Thymus (tissue), 14 donors: ENCODE measurements at places on chromosomes 2 and 18.

GRCh38 chr2:149224543-149224942 lies 105.8 kb upstream of the LYPD6 start:
- DNase-seq, result no peak

DNA sequence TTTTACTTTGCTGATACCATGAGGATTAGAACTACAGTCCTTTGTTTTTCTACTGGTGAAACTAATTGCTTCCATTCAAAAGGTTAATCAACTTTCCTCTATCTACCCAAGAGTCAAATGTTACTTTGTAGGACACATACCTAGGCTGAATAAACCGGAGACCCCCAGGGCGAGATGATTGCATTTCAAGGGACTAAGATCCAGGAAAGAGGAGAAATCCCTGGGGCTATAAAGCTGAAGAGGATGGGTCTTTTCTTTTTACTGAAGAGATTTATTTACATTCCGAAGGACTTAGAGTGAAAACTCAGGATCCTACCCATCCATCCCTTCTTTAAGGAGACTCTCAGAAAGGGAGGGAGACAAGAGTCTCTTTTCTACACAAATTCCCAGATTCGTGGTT lies 331.9 kb downstream of the CDH19 start:
- DNase-seq, result no peak

GRCh38 chr2:8380026-8380425 lies 301.8 kb upstream of the ID2 start:
- DNase-seq, result no peak

GRCh38 chr18:13269521-13270011 lies 51.0 kb downstream of the LDLRAD4 start:
- no peak for DNase-seq

GRCh38 chr2:44748-45341 lies 1.5 kb downstream of the FAM110C start:
- DNase-seq, result no peak

- no peak for DNase-seq
These were observed 165.5 kb downstream of the HDAC4 start for GRCh38 chr2:239235311-239235710.

GRCh38 chr2:191184457-191184856 lies 33.7 kb upstream of the STAT4 start:
- DNase-seq, result no peak

- no peak for DNase-seq
These were observed 899 bp upstream of the GFPT1 start for GRCh38 chr2:69387770-69388481.

GRCh38 chr2:202118168-202118567 lies 45.1 kb downstream of the KIAA2012 start:
- no peak for DNase-seq

GRCh38 chr2:122423934-122424333 lies 668.5 kb downstream of the TSN start:
- no peak for DNase-seq

GRCh38 chr2:70852824-70853223 lies 17.2 kb upstream of the CD207 start:
- DNase-seq, result no peak

- DNase-seq, result no peak
These were observed 32.3 kb downstream of the CYP26B1 start for GRCh38 chr2:72115110-72116080.

DNA sequence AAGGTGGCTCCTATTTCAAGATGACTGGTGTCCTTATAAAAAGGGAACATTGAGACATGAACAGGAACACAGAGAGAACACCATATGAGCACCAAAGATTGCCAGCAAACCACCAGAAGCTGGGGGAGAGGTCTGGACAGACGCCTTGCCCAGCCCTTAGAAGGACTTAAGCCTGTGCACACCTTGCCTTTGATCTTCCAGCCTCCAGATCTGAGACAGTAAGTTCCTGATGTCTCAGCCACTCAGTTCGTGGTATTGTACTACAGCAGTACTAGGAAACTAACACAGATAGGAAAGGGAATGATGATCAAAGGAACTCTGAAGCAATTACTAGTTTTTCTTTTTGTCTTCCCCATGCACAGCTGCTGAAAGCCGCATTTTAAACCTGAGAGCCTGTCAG lies 137.3 kb upstream of the FHL2 start:
- DNase-seq, result no peak

GRCh38 chr2:216657980-216658379 lies 24.8 kb downstream of the IGFBP2 start:
- no peak for DNase-seq

GRCh38 chr18:80143881-80144280 lies 34.8 kb downstream of the ADNP2 start:
- DNase-seq, result no peak

DNA sequence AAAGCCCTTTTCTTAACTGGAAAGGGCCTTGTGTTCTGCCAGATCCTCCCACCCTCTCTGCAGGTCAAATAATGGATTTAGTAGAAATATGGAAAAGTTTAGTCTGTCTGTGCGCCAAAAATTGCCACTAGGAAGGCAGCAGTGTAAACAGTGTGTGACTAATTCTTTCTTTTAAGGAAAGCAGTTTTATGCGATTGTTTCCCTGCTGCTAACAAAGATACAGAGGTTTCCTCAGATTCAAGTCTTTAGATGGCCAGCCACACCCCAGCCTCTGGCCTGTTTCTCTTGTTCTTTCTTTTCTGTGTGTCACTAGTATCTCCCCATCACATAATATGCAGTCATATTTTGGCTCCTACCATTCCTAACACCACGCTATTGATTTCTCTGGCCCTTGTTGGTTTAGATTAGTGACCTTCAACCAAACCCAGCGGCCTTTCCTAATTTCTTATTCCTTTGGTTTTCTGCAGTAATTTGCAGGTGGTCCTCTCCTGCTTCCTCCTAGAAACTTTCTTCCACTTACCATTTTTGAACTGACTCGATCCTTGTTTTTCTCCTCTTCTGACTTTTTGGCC lies 157.4 kb downstream of the LTBP1 start:
- no peak for DNase-seq

- DNase-seq, result no peak
These were observed at the start of gene SLC9A2 for GRCh38 chr2:102619414-102620319. SLC9A2 (plus strand) TSS chr2:102619553; CDS start chr2:102619849, 296 bp downstream.

- DNase-seq, result no peak
These were observed 141.2 kb upstream of the TACR1 start for GRCh38 chr2:75340560-75340959.

DNA sequence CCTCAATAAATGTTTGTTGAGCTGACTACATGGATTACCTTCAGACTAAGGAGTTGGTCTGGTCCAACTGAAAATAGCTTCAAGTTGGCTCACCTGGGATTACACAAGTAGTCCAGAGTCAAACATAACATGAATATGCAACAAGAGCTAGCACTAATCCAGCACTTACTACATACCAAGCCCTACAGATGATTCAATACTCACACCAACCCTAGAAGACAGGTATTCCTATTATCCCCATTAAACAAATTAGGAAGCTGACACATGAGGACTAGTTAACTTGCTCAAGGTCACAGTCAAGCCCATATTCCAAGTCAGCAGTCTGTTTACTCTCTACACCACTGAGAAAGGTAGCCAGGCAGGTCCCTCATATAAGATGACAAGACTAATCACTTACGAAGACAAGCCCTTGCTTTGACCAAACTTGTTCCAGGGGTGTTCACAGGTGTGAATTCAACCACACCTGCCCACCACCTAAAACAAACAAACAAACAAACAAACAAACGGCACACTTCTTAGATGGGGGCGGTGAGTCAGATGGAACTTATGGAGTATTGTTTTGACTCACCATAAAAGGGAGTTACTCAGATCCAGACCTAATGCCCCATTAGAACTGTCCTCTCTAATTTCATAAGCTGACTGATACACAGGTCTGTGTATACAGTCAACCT lies 29.1 kb downstream of the TMEM131 start:
- no peak for DNase-seq

DNA sequence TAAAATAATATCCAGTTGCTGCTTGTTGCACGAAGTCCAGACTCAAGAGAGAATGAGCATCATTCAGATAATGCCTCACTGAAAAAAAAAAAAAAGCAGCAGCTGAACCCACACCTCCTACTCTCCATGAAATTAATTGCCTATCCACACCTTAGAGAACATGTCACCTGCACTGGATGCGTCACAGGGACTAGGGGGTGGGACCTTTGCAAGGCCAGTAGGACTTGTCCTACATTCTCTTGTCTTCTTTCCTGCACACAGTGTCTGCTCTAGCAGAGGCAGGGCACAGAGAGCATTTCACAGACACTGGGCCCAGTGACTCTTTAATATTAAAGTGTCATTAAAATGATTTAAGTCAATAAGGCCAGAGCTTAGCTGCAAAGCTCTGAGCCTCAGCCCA lies at the start of gene ABCA12:
ABCA12 (minus strand) TSS at position 148 of the 400 bp plus-strand sequence. CDS start 418 bp downstream, outside the sequence.
- no peak for DNase-seq

GRCh38 chr2:70822843-70823242 lies 2.4 kb upstream of the CLEC4F start:
- DNase-seq, result no peak

DNA sequence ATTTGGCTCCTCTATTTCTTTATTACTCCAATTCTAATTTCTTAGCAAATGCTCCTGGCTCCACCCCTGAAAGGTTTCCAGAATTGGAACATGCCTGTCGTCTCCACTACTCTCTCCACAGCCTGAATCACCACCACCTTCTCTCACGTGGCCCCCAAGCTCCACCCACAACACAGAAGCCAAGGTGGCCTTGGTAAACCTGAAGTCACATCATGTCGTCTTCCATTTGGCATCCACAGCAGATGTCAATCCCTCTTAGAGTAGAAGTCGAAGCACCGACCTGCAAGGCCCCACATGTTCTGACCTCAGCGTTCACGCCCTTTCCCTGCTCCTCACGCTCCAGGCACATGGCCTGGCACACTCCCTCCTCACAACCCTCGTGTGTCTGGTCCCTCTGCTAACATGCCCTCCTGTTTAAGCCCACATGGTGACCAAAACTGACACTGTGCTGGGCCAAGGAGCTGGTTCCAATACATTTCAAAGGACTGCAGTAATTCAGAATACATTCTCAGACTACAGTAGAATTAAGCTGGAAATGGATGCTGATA lies 56.3 kb upstream of the GPC1 start:
- no peak for DNase-seq

- DNase-seq, result no peak
These were observed 192.7 kb downstream of the GALR1 start for GRCh38 chr18:77442393-77442792.

- DNase-seq, result no peak
These were observed 39.8 kb upstream of the ALPP start for GRCh38 chr2:232338759-232339106.

- DNase-seq, result no peak
These were observed 79.2 kb upstream of the ST8SIA3 start for GRCh38 chr18:57273194-57273593.

- DNase-seq, result no peak
These were observed 83.7 kb downstream of the MCFD2 start for GRCh38 chr2:46831869-46832265.

- no peak for DNase-seq
These were observed 303.7 kb downstream of the SS18 start for GRCh38 chr18:25786758-25787157.

- DNase-seq, result no peak
These were observed 73.7 kb downstream of the DGKD start for GRCh38 chr2:233428008-233428407.

- no peak for DNase-seq
These were observed 153.2 kb downstream of the HDAC4 start for GRCh38 chr2:239247401-239248245.

GRCh38 chr2:128332091-128332634 lies 13.5 kb upstream of the HS6ST1 start:
- no peak for DNase-seq

DNA sequence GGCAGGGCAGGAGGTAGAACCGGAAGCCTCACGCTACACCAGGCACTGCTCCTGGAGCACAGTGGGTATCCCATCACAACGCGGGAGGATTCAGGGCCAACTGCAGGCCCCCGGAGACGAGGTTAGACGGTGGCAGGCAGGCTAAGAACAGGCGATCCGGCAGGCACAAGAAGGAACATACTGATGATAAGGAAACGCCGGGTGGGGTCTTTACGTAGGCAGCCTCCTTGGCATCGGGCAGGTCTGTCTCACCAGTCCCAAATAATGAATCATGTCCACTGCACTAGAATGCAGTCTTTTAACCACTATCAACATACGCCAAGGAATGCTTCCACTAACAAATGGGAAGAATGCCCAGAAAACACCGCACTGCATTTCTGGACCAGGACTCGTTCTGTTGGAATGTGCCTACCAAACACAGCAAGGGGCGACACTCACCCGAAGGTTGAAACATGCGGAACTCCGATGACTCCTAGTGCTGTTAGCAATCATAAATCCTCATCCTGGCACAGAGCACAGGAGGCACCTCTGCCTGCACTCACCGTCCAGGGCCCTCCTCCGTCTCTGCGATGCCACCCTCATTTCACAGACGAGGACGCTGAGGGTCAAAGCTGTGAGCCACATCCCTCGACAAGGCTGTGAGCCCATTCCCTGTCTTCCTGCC lies 35.2 kb downstream of the ZNF516 start:
- DNase-seq, result no peak

DNA sequence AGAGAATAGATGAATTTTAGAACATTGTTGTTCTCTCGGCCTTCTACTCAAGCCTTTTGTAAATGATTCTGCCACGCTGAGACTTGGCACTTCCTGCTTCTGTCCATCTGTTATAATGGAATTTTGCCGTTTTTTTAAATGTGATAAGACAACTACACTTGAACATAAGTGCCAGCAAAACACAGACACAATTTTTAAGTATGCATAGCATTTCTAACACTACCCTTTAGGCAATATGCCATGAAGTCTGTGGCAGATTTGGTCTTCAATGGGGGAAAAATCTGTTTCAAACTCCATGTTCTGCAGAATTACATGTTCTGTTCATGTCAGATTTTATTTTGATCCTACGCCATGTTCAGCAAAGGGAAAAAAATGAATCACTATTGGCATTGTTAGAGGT lies 1170.7 kb upstream of the SLC39A10 start:
- DNase-seq, result no peak

- DNase-seq, result no peak
These were observed 26.7 kb upstream of the TGFA start for GRCh38 chr2:70580352-70580751.

DNA sequence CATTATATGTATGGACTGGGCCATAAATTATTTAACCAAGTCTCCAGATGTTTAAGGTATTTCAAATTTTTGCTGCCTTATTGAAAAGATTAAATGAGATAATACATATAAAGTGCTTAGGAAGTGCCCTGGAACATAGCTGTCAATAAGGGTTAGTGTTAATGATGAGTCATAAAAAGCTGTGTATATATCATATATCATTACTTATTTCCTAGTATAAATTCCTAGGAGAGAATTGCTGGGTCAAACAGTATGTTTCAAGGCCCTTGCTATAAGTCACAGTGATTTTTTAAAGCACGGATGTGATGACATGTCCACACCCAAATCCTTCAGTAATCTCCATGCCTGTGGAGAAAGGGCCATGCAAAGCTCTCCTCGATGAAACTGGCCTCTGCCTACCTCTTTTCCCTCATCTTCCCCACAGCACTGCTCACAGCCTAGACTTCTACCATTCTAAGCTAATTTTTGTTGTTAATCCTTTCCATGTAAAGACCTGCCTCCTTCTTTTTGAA lies 8.5 kb downstream of the ZNF2 start:
- no peak for DNase-seq

DNA sequence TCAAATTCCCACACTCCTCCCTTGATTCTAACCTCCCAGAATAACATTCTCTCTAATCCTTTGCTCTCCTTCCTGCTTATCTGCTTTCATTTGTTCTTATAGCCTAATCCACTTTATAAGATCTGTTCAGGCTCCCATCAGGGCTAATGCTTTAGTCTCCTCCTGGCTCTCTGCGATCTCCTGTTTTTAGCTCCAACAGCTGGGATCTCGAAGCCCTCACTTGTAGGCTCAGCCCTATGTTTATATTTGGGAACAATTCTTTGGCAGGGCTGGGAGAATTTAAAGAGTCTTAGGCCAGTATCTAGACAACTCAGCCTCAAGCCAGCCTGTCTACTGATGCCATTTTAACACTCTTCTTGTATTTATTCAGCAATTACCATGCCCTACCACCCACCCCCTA lies 27.2 kb upstream of the RAPH1 start:
- no peak for DNase-seq
